ENCODE measurements at places on chromosomes 11 and 22. TPM values are rescaled to one million over a fixed set of nuclear protein-coding genes. Genes with fewer than 3 reads are reported as not detected.

SYCE3 gene
- not detected for polyA plus RNA-seq

MMP12 gene
- 0.66 TPM for polyA plus RNA-seq

APOA5 gene
- polyA plus RNA-seq: 0.09 TPM

CREB3L1 gene
- 40.6 TPM for polyA plus RNA-seq

- DNase-seq: no peak
These were observed 5.6 kb upstream of the LDLRAD3 start for GRCh38 chr11:35938231-35938630.

DNA sequence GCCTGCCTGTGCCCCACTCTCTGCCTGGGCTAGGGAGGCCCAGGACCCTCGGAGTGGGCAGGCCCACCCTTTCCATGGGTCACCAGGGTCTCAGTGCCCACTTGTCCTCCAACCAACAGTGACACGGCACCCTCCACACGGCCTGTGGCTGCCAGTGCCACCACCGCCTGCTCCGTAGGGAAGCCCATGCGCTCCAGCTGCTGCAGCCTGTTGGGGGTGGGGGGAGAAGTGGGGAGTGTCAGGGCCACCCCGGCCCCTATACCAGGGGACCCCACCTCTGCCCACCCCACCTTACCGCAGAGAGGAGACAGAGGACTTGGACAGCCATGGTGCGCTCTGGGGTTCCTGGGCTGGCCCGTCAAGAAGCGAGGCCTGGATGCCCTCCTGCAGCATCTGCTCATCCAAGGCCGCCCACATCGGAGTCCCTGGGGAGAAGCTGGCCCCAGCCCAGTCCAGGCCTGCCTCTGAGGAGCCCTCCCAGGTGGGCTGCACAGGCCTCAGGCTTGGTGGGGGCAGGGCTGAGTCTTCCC, 7.7 kb downstream of the RHBDD3 start:
- DNase-seq: no peak

- DNase-seq: no peak
These were observed 11.3 kb downstream of the CUL5 start for GRCh38 chr11:108019870-108020540.

GRCh38 chr11:69193151-69193550, 37.4 kb downstream of the SMIM38 start:
- no peak for DNase-seq

GRCh38 chr11:84865257-84865656, 761.9 kb downstream of the DLG2 start:
- DNase-seq: no peak

GRCh38 chr11:1924646-1925372, 5.3 kb downstream of the TNNT3 start:
- DNase-seq: no peak

DNA sequence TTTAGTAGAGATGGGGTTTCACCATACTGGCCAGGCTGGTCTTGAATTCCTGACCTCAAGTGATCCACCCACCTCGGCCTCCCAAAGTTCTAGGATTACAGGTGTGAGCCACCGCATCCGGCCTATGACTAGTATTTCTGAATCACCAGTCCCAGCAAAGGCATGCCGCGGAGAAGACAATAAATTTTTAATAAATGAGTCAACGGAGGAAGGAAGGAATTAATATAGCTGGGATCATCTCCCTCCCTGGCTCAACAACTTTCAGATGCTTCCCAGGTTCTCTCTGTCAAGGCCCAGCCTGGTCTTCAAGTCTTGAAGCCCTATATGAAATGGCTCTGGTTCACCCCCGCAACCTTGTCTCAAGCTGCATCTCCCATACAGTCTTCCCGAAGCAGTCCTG, 45.7 kb downstream of the CYTH4 start:
- DNase-seq: no peak

DNA sequence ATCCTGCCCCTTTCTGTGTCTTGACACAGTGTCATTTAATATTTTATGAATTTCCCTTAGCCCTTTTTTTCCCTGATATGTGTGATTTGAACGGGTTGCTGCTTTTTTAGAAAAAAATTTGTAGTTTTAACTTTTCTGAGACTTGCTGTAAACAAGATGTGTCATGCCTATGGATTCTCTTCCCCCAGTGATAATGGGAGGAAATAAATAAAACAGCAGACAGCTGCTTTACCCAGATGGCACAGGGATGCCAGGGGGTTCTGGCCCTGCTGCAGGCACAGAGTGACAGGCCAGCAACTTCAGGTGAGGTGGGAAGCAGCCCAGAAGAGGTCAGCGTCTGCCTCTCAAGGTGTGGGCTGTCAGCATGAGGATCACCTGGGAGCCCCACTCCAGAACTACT, 266.9 kb downstream of the KIRREL3 start:
- no peak for DNase-seq

- DNase-seq: no peak
These were observed 190.1 kb upstream of the E2F8 start for GRCh38 chr11:19430754-19431398.

- no peak for DNase-seq
These were observed 49.7 kb downstream of the OTOG start for GRCh38 chr11:17596711-17597110.

- no peak for DNase-seq
These were observed 89.4 kb upstream of the VPREB1 start for GRCh38 chr22:22155146-22155545.

- DNase-seq: no peak
These were observed 8.3 kb downstream of the SSH3 start for GRCh38 chr11:67311556-67312082.

GRCh38 chr11:13055200-13055599, 46.1 kb downstream of the RASSF10 start:
- no peak for DNase-seq

DNA sequence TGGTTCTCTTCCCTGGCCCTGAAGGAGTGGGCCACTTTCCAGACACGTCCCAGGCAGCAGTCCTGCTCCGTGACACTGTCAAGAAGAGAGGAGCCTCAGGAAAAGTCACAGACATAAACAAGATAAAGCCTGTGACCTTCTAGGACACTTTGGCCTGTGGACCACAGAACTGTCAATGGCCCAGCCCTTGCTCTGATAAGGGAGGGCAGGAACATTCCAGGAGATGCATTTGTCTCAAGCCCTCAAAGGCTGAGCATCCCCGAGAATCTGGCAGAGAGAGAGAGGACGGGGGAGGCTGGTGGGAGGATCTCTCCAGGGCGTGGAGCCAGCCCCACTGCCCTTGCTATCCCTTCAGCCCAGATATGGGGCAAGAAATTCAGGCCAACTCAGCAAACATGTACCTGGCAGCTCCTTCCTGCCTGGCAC, 476.4 kb downstream of the INSC start:
- peak; percentile 40 for DNase-seq

GRCh38 chr11:56103210-56103737, at the start of gene OR8H2:
Gene OR8H2 (plus strand): TSS chr11:56103687. CDS start chr11:56105043, 1,356 bp downstream.
- DNase-seq: no peak
